NCI-H1105 treated with DMSO at 0.1 percent for 48 hours (cell line): ENCODE measurements at places on chromosomes 5 and 9.

DNA sequence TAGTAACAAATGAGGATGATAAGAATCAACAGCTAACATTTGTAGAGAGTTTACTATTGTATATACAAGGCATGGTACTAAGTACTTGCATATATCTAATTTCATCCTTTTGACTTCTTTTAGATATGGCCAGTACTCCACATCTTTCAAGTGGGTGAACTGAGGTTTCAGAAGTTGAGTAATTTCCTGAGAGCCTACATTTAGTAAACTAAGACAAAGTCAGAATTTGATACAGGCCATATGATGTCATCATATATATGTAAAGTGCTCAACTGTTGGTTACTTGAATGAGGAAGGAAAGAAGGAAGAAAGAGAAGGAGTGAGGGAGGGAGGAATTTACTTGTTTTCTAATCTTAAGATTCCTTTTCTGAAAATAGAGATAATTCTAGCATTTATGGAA, 52.8 kb downstream of the GRIA1 start:
- DNase-seq, result no peak

DNA sequence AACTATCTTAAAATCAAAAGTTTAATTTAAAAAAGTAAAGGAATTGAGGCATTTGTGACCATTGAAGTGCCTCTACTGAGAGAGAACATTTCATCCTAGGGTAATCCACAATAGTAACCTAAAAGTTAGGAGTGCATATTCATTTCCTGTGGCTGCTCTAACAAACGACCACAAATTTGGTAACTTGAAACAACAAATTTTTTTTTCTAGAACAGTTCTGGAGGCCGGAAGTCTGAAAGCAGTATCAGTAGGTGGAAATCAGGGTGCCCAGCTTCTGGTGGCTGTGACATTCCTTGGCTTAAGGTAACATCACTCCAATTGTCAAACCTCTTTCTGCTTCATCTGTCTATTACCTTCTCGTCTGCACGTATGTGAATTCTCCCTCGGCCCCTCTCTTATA, 67.1 kb upstream of the SSBP2 start:
- no peak for DNase-seq

DNA sequence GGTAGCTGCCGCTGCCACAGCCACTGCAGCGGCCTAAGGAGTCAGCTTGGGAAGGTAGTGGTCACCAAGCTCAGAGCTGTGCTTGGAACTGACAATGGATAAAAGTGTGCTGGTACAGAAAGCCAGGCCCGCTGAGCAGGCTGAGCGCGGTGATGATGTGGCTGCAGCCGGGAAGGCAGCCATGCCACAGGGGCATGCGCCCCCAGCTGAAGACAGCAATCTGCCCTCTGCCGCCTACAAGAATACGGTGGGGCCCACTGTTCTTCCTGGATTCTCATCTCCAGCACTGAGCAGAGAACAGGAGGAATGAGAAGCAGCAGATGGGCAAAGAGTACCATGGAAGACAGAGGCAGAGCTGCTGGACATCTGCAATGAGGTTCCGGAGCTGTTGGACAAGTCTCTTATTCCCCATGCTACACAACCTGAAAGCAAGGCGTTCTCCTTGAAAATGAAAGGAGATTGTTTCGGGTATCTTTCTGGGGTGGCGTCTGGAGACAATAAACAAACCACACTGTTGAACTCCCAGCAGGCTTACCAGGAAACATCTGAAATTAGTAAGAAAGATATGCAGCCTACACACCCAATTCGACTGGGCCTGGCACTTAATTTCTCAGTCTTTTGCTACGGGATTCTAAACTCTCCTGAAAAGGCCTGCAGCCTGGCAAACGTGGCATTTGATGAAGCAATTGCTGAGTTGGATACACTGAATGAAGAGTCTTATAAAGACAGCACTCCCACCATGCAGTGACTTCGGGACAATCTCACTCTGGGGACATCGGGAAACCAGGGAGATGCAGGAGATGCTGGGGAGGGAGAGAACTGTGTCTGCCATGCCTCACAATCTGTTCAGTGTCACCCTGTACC, 22.8 kb upstream of the ANKRD18A start:
- DNase-seq, result no peak

DNA sequence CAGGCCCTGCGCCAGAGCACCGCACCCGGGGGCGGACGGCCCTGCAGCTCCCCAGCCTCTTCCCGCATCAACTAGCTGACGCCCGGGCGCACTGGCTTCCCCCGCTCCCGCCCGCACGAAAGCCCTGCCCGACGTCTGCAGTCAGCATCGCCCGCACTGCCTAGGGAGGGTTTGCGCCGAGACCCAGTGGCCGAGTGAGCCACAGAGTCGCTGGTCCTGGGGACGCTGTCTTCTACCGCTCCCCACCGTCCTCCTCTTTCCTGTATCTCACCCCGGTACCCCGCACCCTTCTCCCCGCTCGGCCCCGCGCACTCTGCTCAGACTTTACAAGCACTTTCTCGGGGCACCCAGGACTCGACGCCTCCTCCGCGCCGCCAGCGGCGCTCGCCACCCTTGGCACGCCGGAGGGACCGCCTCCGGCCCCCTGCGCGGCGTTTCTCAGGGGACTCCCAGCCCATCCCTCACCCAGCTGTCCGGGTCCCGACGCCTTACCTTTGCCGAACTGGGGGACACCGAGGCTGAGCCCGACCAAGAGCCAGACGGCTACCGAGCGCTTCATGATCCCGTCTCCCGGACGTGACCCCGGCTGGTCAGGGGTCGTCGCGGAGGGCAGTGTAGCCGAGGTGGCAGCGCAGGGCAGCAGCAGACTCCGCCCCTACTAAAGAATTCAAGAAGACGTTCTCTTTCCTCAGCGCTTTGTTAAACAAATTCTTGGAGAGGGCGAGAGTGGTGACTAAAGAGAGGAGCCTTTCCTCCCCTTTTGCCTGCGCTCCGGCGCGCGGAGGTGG, 670 bp downstream of the EDIL3 start:
- peak; percentile 35 for DNase-seq

GRCh38 chr9:132169672-132170392, 8.0 kb downstream of the NTNG2 start:
- DNase-seq, result peak; percentile 49

- no peak for DNase-seq
Observed at GRCh38 chr9:68577774-68578591, 37.3 kb upstream of the TMEM252 start.

GRCh38 chr5:6177926-6178325, 200.4 kb downstream of the MED10 start:
- DNase-seq, result no peak

DNA sequence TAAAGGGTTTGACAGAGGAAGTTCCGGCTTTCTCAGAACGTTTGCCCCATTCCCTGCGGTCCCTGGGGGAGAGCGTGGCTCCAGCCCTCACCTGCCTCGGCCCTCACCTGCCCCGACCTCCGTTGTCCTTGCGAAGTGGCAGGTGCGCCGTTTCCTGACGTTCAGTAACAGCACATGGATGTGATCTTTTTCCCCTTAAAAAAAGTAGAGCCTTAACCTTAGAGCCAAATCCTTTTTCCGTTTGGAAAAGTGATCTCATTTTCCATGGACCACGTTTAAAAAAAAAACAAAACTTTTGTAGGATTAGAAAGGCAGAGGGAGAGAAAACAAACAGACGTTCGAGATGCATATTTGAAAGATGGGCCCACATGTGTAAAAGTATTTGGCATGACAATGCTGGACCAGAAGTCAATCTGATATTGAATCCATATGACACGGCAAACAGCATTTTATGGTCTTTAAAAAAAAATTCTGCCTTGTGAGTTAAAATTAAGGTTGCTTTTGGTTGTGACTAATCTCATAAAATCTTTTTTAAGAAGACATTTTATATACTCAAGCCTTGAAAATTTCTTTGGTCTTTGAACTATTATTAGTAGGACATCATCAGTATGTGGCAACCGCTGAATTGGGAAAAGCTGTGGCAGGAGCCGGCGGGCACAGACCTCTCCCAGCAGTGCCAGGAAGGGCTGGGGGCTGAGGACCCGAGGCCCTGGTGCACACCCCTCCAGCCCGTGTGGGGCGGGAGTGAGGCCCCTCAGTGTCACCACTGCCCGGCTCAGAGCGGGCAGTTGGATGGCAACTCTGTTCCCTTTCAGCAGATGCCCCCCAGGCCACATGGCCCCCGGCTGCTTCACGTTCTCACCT, 42.5 kb upstream of the EXOC3 start:
- DNase-seq, result peak; percentile 93

DNA sequence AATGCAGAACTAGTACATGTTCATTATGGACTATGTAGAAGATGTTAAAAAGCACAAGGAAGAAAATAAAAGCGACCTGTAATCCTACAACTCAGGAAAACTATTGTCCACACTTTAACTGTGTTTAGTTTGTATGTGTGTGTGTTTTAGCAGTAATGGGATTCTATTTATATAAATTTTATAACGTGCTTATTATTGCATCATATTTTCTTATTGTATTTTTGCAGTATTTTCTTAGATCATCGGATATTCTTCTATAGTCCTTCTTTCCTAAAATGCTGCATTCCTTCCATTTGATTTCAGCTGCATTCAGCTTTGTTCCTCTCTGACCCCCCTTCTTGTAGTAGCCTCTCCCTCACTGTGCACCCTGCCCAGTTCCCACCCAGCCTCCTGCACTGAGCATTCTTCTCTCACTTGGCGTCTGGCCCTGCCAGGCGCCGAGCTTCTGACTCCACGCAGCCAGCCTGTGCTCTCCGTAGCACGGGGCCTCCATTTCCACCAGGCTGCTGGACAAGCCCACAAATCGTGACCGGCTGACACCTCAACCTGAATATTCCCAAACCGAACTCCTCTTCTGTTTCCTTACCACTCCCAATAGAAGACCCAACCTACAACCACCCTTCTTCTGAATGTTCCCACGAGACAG, 39.9 kb downstream of the MVB12B start:
- peak; percentile 18 for DNase-seq

DNA sequence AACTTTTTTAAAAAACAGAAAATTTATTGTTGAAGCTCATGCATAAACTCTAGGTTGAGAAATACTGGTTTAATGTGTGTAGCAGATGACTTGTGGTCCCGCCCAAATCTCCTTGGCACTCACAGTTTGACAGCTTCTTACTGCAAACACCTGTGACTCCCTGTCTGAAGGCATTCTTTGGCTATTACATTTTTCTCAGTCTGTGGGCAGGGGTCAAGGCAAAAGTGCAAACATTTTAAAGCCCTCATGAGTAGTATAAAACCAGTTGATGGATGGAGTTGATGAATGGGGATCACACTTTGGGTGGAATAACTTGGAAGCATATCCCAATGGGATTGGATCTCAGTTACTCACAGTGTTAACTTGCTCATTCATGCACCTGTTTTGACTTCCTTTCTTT, 1007.0 kb upstream of the NUDT12 start:
- no peak for DNase-seq

- no peak for DNase-seq
Observed at GRCh38 chr5:177358370-177358819, 671 bp downstream of the RGS14 start.

GRCh38 chr5:179374506-179375235, 29.4 kb upstream of the ADAMTS2 start:
- no peak for DNase-seq

DNA sequence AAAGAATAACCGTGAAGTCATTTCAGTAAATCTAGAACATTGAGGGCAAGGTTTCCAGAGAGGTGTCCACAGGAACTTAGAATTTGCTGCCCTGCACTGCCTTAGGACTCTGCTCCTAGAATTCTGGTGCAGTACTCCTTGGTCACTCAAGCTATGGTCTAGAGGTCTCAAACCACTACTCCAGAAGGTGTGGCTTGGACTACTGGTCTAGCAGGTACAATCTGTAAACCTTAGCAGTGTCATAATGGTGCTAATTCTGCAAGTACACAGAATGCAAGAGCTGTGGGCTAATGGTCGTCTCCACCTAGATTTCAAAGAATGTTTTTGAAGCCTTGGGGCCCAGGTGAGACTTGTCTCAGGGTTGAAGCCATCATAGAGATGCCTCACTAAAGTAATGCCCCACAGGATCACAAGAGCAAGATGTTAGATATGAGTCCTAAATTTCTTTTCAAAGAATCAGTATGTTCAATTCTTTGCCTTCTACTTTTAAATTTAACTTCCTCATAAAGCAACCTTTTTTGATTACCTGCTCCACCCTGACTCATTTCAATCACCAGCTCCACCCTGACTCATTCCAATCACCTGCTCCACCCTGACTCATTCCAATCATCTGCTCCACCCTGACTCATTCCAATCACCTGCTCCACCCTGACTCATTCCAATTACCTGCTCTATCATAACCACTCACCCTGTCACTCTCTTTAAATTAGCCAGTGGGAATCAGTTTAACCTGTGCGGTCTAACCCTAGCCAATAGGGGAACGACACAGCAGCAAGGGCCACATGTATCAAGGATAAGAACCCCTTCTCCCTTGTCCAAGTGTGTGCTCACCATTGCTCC, 1111.8 kb upstream of the ACO1 start:
- no peak for DNase-seq
